Left lung (tissue), 14 donors: ENCODE measurements at places on chromosomes 7 and 10. TPM values are rescaled to one million over a fixed set of nuclear protein-coding genes. Genes with fewer than 3 reads are reported as not detected.

GRCh38 chr10:72709041-72709440 is 17.1 kb downstream of the MCU start:
- DNase-seq = peak; percentile 62

GRCh38 chr7:37495574-37496184 is 47.0 kb upstream of the ELMO1 start:
- peak; percentile 16 for DNase-seq

DNA sequence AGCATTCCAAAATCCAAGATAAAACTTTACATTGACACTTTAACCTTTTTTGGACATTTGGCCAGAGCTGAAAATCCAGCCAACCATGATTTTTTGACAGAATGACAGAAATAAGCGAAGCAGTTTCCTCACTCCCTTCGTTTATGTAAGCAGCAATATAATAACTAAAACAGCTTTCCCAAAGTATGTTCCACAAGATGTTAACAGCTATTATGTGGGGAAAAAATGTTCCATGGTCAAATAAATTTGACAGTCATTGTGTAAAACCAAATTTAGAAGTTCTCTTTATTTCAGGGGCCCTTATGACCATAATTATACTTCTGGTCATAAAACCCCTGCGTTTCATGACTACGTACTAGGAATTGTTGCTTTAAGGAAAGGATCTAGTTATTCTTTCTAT is 416.5 kb downstream of the MAGI2 start:
- DNase-seq = peak; percentile 18

- no peak for DNase-seq
Observed at GRCh38 chr7:81811956-81812865, 42.4 kb upstream of the HGF start.

DNA sequence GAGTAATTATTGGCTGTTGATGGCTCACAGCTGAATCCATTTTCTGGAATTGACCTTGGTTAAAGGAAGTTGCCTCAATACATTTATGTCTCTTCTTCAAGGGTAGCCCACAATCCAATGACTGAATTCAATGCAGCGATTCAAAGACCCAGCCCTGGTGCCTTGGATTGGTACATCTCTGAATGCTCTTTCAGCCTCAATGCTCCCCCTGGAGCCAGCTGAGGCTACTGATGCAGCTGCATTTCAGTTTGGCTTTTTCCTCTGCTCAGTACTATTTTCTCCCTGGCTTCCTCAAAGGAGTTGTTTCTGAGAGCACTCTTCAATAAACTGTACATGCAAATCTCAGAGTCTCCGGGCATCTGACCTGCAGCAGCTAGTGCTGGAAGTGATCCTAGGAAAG is 633 bp upstream of the EBLN1 start:
- no peak for DNase-seq

GRCh38 chr10:89521368-89521767 is 14.0 kb downstream of the SLC16A12 start:
- no peak for DNase-seq

DNA sequence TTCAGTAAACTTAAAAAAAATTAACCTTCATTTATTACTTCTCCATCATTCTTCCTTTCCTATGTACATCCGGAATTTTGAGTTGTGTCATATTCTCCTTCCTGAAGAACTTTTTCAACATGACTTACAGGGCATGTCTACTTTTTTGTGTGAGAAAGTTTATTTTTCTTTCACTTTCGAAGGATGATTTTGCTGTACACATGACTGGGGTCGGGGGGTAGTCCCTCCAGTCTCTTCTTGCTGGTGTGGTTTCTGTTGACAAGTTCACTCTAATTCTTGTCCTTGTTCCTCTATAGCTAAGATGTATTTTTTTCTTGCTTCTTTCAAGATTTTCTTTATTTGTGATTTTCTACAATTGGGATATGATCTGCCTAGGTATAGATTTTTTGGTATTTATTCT is 55.8 kb downstream of the INPP5A start:
- no peak for DNase-seq

GRCh38 chr7:40717242-40717641 is 582.4 kb downstream of the SUGCT start:
- no peak for DNase-seq

DNA sequence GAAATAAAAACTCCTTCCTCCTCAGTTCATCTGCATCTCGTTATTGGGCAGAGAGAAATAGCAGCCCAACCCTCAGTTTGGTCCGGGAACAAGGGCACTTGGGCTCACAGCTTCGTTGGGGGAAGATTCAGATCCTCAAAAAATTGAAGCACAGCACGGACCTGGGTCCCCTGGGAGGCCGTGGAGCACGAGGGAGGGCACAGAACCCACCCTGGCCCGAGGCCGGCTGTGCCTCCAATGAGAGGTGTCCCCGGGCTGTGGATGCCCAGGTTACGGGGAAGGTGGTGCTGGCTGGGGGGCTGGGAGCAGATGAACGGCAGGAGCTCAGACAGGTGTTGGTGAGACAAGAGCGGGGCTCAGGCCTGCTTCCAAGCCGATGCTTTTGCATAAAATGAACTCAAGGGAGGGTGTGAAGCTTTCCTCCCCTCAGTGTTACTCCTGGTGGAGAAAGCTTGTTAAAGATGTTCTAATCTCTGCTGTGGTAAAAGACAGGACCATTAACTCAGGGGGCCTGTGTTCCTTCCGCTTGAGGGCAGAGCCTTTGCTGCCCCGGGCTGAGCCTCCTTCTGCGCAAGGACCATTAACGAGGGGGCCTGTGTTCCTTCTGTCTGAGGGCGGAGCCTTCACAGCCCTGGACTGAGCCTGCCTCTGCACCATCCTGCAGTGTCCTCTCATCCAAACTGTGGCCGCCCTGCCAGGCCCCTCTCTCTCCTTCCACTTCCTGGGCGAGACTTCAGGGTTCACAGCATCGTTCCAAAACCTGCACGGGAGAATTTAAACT is 302.2 kb downstream of the ADARB2 start:
- DNase-seq = no peak

DNA sequence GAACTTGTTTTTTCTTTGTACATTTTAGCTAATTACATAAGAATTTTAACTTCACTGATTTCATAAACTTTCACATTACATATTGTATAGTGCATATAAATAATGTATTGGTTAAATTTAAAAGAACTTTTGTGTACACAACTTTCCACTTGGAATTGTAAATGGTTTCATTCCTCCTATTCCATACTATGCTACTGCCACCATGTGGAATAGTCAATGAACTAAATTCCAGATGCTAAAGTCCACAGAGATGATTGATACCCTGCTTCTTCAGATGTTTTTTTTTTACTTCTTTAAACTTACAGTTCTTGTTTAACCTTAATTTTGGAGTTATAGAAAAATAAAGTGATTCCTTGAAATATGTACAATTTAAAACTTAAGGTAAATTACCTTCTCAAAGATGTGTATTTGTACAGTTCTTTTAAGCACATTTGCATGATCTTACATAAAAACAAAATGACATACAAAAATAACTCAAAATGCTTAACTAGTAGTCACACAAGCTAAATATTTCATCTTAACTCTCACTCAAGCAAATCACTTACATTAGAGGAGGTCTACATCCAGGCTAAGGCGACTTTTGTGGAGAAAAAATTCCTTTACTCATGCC is 247.6 kb upstream of the HGF start:
- no peak for DNase-seq

DNA sequence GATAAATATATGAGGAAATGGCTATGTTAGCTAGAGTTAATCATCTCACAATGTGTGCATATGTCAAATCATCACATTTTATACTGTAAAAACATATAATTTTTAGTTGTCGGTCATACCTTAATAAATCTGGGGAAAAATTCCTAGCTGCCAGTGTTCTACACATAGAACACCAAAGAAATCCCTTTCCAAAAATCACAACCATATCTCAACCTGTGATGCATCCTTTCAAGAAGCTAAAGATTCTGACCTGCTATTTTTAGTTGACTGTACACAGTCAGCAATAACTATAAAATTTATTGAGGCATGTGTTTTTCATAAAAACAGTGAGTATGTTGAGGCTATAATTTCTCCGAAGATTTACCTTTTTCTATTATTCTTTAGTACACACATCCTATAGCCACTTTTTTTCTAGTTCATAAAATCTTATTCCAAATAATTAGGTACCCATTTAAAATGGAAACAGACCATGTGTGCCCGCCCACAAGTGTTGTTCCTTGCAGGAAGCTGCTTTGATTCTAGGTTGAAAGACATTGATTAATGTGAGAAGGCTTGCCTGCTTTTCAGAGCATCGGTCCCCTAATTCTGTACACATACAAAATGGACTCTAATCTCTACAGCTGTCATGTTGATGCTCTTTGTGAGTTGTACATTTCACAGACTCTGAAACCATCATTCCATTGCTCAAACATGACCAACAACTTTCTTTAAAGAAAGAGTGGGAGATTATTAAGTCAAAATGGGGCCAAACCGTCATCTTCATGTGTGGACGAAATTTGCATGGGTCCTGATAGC is 117.5 kb upstream of the LRRN3 start:
- no peak for DNase-seq

- no peak for DNase-seq
Observed at GRCh38 chr10:5502061-5502521, 2.7 kb upstream of the CALML5 start.

TCAF2 gene
- polyA plus RNA-seq = 5.6 TPM

SRRM3 gene
- polyA plus RNA-seq = 0.49 TPM

TAF6 gene
- 60.9 TPM for polyA plus RNA-seq

GBX1 gene
- polyA plus RNA-seq = not detected

CPEB3 gene
- polyA plus RNA-seq = 3.1 TPM

GNGT1 gene
- polyA plus RNA-seq = not detected

MEPCE gene
- polyA plus RNA-seq = 40.7 TPM

THSD7A gene
- polyA plus RNA-seq = 18.4 TPM
